ENCODE measurements at places on chromosomes 12 and 14.

DNA sequence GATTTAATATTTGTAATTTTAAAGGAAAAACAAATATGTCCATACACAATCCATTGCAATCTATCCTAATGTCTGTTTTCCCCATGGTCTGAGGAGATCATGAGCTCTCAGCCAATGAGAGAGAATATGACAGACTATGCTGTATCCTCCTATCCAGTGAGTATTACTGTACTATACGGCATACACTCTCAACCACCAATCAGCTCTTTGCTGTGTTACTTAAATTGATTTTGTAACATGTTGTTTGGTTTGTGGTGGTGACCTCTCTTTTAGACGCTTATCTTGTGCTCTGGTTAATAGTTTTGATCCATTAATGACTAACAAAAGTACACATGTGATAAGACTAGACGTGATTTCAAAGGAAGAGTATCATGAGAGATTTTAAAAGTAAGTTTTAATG is 231.5 kb upstream of the FOXN3 start:
- no peak for DNase-seq

DNA sequence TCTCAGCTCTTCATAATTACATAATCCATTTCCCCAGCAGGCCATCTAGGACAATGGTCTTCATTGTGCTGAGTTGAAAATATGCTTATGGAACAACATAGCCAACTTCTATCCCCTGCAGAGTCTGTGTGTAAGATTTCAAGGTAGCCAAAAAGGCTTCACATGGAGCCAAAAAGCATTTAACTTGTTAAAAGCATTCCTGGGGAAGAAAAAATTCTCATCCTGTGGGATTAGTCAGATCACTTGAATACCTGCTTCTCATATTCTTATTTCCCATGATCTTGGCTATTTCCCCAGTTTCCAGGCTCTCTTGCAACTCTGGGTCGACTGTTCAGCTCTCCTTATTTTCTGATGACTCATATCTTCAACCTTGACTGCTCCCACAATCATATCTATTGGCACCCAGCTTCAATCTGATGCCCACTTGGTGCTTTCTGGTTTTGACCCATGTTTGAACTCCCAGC is 178.9 kb downstream of the KLHL28 start:
- no peak for DNase-seq

DNA sequence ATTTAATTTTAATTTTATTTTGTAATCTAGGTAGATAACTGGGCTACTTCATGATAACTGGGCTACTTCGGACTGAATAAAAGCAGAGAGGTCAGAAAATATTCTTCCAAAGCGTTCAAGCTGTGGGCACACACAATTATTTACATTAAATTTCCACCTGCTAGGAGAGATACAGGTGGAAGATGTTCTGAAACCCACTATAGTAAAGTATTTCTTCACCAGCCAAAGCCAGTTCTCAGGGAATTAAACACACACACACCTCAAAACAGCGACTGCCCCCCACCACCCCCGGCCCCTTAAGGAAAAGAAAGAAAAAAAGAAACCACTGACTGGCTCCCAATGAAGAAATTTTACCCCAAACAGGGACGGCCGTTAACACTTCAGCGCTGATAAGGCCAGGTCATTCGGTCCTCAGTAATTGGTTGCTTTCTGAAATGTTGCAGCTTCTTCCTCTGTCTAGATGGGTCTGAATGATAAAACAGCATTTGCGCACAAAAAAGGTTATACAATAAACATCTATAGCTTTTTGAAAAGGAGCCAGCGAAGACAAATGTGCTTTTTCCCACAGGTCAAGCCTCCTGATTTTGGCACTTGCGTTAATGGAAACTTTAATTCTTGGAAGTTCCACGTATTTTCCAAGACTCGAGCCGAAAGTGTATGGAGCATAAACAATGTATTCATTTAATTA is 771 bp upstream of the KCNJ8 start:
- DNase-seq: no peak

- DNase-seq: peak; percentile 67
Observed at GRCh38 chr12:57754411-57755193, at the start of gene MARCHF9. Gene MARCHF9, plus strand, starts transcription at chr12:57755103. Its CDS starts 426 bp downstream, at chr12:57755529.

All from stimulated activated CD4-positive, alpha-beta T cell treated with anti-CD3 and anti-CD28 coated beads, Interleukin-15, amount 100 ng/mL, for 1 hour (primary cell).